NCI-H446 (cell line): ENCODE measurements at places on chromosomes 2 and 18.

- DNase-seq, result peak; percentile 72
Observed at GRCh38 chr2:71505086-71505769, 51.9 kb downstream of the DYSF start.

- peak; percentile 6 for DNase-seq
Observed at GRCh38 chr2:63755965-63756364, 85.7 kb upstream of the UGP2 start.

DNA sequence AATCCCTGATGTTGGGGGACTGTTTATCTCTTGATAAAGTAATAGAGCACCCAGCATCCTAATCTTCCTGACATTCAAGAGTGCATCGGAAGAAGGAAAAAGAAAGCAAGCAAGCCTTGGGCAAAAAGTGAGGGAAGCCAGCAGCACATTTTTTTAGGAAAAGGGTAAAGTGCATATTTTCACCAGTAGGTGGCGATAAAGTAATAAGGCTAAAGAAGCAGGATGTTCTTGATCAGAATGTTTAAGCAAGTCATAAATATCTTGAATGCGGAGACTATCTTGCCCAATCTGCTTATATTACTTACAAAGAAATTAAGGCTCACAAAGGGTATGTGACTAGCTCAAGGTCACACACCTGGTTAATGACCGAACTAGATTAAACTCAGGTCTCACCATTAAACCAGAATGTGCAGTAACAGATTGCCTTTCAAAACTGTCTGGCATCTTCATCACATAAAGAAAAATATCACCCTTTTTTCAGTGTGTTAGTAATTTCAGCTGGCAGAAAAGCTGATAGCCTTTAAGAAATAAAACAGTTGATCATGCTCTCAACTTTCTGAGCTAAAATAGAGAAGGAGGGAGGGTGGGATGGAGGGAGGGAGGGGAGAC lies 83.8 kb downstream of the VIT start:
- peak; percentile 68 for DNase-seq

DNA sequence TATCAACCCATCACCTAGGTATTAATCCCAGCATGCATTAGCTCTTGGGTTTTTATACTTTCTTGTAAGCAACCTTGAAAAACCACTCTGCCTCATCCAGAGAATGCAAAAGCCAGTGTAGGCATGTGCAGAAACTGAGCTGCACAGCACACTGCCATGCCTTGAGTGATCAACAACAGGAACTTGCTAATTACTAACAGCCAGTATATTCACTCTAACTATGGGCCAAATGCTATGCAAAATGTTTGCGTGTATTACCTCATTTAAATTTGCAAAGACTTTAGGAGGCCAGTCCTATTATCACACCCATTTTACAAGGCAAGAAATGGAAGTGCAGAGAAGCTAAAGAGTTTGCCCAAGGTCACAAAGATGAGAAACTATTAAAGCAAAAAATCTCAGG lies 169.8 kb downstream of the PID1 start:
- DNase-seq, result no peak

GRCh38 chr2:143916781-143917180 lies 603.1 kb downstream of the ZEB2 start:
- DNase-seq, result no peak

GRCh38 chr18:25739376-25739775 lies 351.0 kb downstream of the SS18 start:
- DNase-seq, result no peak

DNA sequence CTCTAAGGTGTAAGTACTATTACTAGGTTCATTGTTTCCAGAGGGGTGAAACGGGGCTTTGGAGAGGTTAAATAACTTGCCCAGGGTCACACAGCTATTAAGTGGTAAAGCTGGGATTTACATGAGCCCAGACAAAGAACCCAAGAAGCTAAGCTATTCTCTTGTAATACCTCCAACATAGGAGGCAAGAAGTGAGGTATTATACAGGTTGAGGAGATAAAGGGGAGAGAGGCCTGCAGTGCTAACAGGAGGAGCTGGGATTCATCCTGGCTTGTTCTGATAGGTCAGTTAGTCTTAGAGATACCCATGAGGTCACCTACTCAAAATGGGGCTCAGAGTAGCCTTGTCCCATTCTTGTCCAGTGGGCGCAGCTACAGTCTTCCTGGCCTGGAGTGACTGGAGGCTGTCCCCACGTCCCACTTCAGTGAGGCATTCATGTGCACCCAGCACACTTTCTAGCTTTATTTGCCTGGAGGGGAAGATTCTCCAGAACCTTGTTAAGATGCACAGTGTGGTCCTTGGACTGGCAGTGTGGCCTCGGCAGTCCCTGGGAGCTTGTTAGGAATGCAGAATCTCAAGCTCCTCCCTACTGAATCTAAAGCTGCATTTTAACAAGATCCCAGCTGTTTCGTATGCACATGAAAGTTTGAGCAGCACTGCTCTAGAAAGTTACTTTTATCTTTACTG lies 63.5 kb downstream of the MEIS1 start:
- no peak for DNase-seq

- DNase-seq, result no peak
Observed at GRCh38 chr2:44167311-44167907, 1.3 kb upstream of the PPM1B start.

GRCh38 chr2:170222298-170222697 lies 44.4 kb downstream of the MYO3B start:
- DNase-seq, result no peak
